ENCODE measurements at places on chromosomes 12 and 14. TPM values are rescaled to one million over a fixed set of nuclear protein-coding genes. Genes with fewer than 3 reads are reported as not detected.

The RSRC2 gene
- total RNA-seq = 146 TPM

The COX6A1 gene
- 150 TPM for total RNA-seq

The LGR5 gene
- not detected for total RNA-seq

- DNase-seq = no peak
- no peaks in the 10 kb centered on the region for H3K36me3 ChIP-seq
- H3K4me1 ChIP-seq = no peaks in the 10 kb centered on the region
Observed at GRCh38 chr12:128664501-128664900, 159.3 kb downstream of the SLC15A4 start.

GRCh38 chr12:22670762-22671161 lies 45.8 kb downstream of the ETNK1 start:
- H3K4me3 ChIP-seq = no peak overlapping the region
- H3K4me1 ChIP-seq = peaks cover 4% of the 10 kb centered on the region
- no peaks in the 10 kb centered on the region for H3K27me3 ChIP-seq
- DNase-seq = no peak
- no peak overlapping the region for H3K27ac ChIP-seq
- H3K36me3 ChIP-seq = peaks cover 25% of the 10 kb centered on the region

GRCh38 chr14:68248481-68249255 lies 429.1 kb downstream of the RAD51B start:
- no peak overlapping the region for H3K4me3 ChIP-seq
- no peak for DNase-seq
- H3K27me3 ChIP-seq = no peaks in the 10 kb centered on the region
- no peaks in the 10 kb centered on the region for H3K36me3 ChIP-seq
- H3K4me1 ChIP-seq = peaks cover 12% of the 10 kb centered on the region

DNA sequence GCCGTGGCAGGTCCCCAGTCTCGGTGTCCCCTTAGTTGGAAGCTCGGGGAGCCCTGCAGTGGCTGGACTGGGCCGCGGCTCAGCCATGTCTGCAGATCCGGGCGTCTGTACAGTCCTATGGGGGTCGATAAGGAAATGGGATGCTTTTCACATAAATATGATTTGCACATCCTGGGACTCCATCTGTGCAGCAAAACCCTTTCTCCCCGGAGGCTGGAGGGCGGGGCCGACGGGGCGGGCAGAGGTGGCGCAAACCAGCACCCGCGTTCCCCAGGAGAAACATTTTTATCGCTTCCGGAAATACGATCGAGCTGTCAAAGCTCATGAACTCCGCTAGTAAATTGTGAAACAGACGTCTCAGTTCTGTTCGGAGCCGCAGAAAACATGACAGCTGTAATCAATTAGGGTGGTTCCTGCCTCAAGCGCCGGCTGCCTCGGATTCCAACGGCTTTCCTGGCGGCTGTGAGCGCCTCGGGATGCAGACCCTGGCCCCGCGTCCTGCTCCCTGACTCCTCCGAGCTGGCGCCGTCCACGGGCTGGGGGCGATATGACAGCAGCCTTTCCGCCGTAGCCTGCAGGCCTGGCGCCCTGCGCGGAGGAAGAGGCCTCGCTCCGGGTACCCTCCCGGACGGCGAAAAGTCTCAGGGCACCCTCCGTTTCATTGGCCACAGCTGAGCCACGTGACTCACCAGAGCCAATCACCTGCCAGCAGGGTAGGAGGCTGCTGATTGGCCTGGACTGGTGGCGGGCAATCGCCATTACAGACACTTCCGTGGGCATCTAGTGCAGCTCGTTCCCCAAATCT lies 23.0 kb downstream of the DIO3 start:
- H3K27me3 ChIP-seq = peaks cover 5% of the 10 kb centered on the region
- peak overlapping the region; percentile 1 for H3K4me3 ChIP-seq
- no peak overlapping the region for H3K27ac ChIP-seq
- DNase-seq = no peak

- no peaks in the 10 kb centered on the region for H3K27me3 ChIP-seq
- DNase-seq = no peak
- H3K4me1 ChIP-seq = no peaks in the 10 kb centered on the region
- H3K4me3 ChIP-seq = no peak overlapping the region
- H3K27ac ChIP-seq = no peak overlapping the region
- no peaks in the 10 kb centered on the region for H3K36me3 ChIP-seq
Observed at GRCh38 chr14:31927348-31927832, 149.7 kb upstream of the ARHGAP5 start.

DNA sequence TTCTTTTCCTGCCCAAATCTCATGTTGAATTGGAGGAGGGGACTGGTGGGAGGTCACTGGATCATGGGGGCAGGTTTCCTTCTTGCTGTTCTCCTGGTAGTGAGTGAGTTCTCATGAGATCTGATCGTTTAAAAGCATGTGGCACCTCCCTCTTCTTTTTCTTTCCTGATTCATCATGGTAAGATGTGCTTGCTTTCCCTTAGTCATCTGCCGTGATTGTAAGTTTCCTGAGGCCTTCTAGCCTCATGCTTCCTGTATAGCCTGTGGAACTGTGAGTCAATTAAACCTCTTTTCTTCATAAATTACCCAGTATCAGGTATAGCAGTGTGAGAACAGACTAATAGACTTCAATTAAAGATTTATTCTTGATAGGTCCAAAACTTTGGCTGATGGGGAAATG lies 83.5 kb downstream of the CAND1 start:
- H3K27ac ChIP-seq = no peak overlapping the region
- H3K36me3 ChIP-seq = peaks cover 1% of the 10 kb centered on the region
- no peak for DNase-seq
- no peaks in the 10 kb centered on the region for H3K27me3 ChIP-seq
- no peak overlapping the region for H3K4me3 ChIP-seq

- no peaks in the 10 kb centered on the region for H3K27me3 ChIP-seq
- no peak for DNase-seq
- no peak overlapping the region for H3K27ac ChIP-seq
- H3K4me1 ChIP-seq = no peaks in the 10 kb centered on the region
- no peak overlapping the region for H3K4me3 ChIP-seq
Observed at GRCh38 chr14:30115756-30116155, 188.1 kb upstream of the PRKD1 start.

GRCh38 chr14:56952766-56953473 lies 142.6 kb upstream of the OTX2 start:
- no peaks in the 10 kb centered on the region for H3K4me1 ChIP-seq
- H3K36me3 ChIP-seq = no peaks in the 10 kb centered on the region
- no peak for DNase-seq
- H3K4me3 ChIP-seq = no peak overlapping the region
- H3K27me3 ChIP-seq = peaks cover 11% of the 10 kb centered on the region

- DNase-seq = peak; percentile 73
- H3K4me1 ChIP-seq = peaks cover 23% of the 10 kb centered on the region
- H3K27ac ChIP-seq = peak overlapping the region; percentile 96
- no peaks in the 10 kb centered on the region for H3K36me3 ChIP-seq
- H3K27me3 ChIP-seq = peaks cover 30% of the 10 kb centered on the region
Observed at GRCh38 chr14:75279153-75279762, 630 bp downstream of the FOS start.

GRCh38 chr14:91945751-91946621 lies 1.5 kb downstream of the FBLN5 start:
- H3K36me3 ChIP-seq = no peaks in the 10 kb centered on the region
- no peak overlapping the region for H3K27ac ChIP-seq
- peak overlapping the region; percentile 89 for H3K4me3 ChIP-seq
- H3K27me3 ChIP-seq = peaks cover 28% of the 10 kb centered on the region
- DNase-seq = no peak
- H3K4me1 ChIP-seq = peaks cover 12% of the 10 kb centered on the region

DNA sequence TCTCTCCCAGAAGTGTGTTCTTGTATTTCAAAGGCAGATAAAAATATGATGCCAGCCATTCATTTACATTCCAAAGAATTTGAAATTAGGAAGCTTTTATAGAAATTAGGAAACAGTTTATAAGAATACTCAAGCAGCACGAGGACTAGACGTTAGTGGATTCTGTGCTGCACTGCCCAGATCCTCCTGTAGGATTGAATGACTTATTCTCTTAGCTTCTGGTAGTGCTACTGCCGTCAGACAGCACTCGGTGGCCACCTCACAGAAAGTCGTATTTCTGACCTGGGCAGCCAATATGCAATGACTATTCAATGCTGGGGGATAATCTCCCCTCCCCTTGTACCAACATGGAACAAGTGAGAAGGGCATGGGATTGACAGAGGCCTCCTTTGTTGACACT lies 326.4 kb downstream of the RPL10L start:
- H3K4me3 ChIP-seq = no peak overlapping the region
- no peaks in the 10 kb centered on the region for H3K27me3 ChIP-seq
- DNase-seq = no peak

DNA sequence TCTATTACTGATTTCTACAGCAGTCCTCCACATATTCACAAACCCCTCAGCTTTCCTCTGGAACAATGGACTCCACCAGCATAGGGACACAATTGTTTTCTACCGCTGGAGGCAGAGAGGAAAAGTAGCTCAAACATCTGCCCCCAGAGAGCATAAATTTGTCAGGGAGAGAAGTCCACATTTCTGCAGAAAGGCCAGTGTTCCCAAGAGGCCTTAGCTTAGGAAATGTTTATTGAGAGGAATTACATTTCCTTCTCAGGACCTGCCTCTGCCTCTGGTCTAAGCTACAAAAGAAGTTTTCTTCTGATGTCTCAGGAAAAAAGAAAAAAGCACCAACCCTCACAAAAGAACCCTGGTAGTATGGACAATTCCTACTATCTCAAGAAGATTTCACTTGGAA lies 217.8 kb upstream of the BMP4 start:
- no peak overlapping the region for H3K4me3 ChIP-seq
- H3K27ac ChIP-seq = no peak overlapping the region
- DNase-seq = no peak
- peaks cover 20% of the 10 kb centered on the region for H3K27me3 ChIP-seq
- H3K4me1 ChIP-seq = peaks cover 13% of the 10 kb centered on the region
- no peaks in the 10 kb centered on the region for H3K36me3 ChIP-seq

DNA sequence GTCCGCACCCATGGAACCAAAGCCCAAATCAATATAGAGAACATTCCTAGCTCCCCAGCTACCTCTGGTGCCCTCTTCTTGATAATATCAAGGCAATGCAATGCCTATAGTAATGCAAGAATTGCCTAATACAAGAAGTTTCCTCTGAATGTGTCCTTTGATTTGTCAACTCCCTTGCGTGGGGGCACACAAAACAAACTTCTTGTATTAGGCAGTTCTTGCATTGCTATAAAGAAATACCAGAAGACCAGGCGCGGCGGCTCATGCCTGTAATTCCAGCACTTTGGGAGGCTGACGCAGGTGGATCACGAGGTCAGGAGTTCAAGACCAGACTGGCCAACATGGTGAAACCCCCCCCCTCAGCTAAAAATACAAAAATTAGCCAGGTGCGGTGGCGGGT lies 10.4 kb upstream of the ITPK1 start:
- no peak for DNase-seq
- H3K36me3 ChIP-seq = no peaks in the 10 kb centered on the region
- no peak overlapping the region for H3K27ac ChIP-seq
- H3K4me3 ChIP-seq = no peak overlapping the region
- no peaks in the 10 kb centered on the region for H3K27me3 ChIP-seq
- no peaks in the 10 kb centered on the region for H3K4me1 ChIP-seq

GRCh38 chr14:69354383-69355153 lies 43.5 kb downstream of the ERH start:
- H3K4me1 ChIP-seq = peaks cover 23% of the 10 kb centered on the region
- H3K27ac ChIP-seq = peak overlapping the region; percentile 66
- H3K36me3 ChIP-seq = no peaks in the 10 kb centered on the region
- H3K27me3 ChIP-seq = peaks cover 3% of the 10 kb centered on the region
- no peak for DNase-seq

DNA sequence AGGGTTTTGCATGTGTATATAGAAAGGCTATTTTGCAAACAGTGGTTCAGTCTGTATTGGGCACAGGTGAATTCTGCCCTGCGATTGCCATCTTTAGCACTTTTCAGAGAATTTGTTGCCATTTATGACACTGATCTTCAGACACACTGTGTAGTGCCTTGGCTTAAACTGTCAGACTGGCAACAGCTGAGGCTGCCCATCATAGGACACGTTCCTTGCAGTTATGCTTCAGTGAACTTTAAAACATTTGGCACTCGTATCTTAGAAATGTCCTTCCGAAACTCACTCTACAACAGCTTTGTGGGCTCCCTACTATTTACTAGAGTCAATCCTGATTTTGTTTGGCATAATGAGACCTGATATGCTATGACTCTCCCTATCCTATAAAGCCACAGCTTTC lies 29.1 kb downstream of the AP5M1 start:
- H3K4me3 ChIP-seq = no peak overlapping the region
- no peaks in the 10 kb centered on the region for H3K27me3 ChIP-seq
- no peak for DNase-seq
- no peaks in the 10 kb centered on the region for H3K4me1 ChIP-seq
- H3K27ac ChIP-seq = no peak overlapping the region

DNA sequence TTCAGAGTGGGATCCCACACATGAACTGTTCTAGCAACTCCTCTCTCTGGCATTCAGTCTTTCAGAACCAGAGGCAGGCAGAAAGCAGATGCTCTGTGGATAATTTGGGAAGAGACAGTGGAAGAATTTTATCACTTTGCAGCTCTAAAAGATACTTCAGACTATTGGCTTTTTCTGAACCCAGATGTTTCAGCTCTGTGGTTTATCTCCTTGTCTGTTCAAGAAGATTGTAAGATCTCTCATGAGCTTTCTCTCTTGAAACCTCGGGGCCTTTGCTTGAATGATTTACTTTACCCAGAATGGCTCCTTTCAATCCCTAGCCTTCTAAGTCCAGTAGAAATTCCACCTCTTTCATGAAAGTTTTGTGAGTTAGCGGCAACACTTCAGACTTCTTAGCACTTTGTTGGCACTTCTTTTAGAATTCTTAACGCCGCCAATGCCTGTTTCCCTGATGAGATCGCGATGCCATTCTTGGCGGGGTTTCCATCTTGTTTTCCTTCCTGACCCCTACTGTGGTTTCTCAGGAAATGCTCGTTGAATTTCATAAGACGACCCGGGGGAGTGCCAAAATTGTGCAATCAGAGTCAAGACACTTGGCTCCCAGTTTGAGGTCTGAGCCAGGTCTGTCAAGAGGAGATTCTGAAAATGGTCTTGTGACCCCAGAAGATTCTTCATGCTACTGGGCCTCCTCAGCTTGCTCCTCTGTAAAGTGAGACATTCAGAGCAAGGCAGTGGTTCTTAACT lies 107.0 kb upstream of the PRICKLE1 start:
- H3K27ac ChIP-seq = no peak overlapping the region
- no peak overlapping the region for H3K4me3 ChIP-seq
- DNase-seq = no peak

GRCh38 chr14:65491274-65491673 lies 78.7 kb downstream of the FUT8 start:
- no peak for DNase-seq
- H3K27me3 ChIP-seq = no peaks in the 10 kb centered on the region
- H3K36me3 ChIP-seq = peaks cover 10% of the 10 kb centered on the region
- H3K27ac ChIP-seq = no peak overlapping the region
- peaks cover 45% of the 10 kb centered on the region for H3K4me1 ChIP-seq
